Aorta (tissue), 5 donors: ENCODE measurements at places on chromosomes 7 and 10. TPM values are rescaled to one million over a fixed set of nuclear protein-coding genes. Genes with fewer than 3 reads are reported as not detected.
A peak's percentile ranks its signal among the peaks of the same experiment; 100 is the strongest.

GRCh38 chr10:46522295-46523118 is 34.0 kb downstream of the GPRIN2 start:
- peak; percentile 43 for DNase-seq

Gene ZNF117
- total RNA-seq = 28.0 TPM

DNA sequence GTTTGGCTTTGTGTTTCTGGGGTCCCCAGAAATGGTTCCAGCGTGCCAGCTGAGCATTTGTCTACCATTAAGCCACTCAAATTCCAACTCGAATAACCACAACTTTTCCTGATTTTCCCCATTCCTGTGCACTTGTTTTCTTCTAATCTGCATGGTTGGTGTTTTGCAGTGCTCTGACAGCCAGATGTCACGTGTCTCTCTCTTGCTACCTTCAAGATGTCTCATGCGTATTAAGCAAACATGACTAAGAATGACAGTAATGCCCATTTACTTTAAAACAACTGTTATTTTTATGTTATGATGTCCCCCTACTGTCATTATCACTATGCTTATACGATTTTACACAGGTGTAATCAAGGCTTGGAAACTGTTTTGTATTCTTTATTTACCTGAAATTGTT is 35.2 kb upstream of the MXI1 start:
- no peak for DNase-seq

Gene OR2A42
- total RNA-seq = not detected

GRCh38 chr7:88169717-88170320 is 50.0 kb downstream of the SRI start:
- DNase-seq = no peak

DNA sequence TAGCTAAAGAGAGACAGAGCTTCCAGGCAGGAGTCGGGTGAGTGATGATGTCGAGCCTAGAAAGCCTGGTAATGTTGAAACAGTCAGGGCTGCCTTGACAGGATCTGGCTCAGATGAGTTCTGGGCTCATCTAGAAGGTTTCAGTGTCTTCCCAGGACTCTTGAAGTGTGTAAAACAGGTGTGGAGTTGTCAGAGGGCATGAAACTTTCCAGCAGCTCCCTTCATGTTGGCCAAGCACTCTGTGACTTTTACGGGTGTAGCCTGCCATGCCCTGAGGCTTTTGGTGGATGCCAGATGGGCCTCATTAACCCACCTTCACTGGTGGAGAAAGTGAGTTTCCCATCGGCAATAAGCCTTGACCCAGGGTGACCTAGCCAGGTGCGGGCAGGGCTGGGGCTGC is 66.4 kb upstream of the PDCD4 start:
- DNase-seq = no peak

DNA sequence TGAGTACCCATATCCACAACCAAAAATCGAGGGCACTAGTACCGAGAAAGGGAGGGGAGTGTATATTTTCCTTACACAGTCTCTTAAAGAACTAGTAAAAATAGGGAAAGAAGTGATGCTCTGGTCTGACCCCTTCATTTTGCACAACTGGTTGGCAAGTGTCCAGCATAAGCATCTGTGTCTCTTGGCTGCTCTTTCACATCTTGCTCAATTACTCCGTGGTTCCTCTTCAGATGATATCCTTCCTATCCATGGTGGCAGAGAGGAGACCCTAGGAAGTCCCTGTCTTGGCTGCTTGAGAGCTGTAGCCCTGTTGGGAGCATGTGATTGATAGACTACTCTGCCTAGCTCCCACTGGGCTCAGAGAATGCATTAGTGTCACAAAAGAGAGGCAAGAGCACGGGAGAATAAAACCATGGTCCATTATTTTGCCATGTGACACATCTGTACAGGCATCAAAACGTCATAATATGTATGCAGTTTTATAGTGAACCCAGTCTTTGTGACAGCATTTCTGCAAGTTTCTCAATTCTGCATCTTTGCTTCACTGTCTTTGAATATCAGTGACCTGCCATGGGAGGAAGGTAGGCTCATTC is 111.8 kb upstream of the ANKRD1 start:
- no peak for DNase-seq

Gene CALML3
- not detected for total RNA-seq

- DNase-seq = no peak
These were observed 61.3 kb upstream of the TNRC18 start for GRCh38 chr7:5484921-5485320.

DNA sequence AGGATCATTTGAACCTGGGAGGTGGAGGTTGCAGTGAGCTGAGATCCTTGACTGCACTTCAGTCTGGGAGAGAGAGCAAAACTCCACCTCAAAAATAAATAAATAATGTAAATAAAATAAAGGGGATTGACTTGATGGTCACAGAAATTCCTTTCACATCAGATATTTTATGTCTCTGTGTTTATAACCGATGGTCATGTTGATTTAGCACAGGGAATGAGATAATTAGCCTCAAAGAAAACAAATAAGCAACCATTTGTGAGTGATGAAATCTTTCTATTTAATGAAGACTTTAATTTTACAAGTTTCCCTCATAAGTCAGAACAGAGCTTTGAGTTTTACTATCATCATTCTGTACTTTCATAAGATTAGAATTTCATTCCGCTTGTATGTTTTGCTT is 64.8 kb upstream of the NUPR2 start:
- no peak for DNase-seq

Gene NEURL1
- total RNA-seq = 0.18 TPM

DNA sequence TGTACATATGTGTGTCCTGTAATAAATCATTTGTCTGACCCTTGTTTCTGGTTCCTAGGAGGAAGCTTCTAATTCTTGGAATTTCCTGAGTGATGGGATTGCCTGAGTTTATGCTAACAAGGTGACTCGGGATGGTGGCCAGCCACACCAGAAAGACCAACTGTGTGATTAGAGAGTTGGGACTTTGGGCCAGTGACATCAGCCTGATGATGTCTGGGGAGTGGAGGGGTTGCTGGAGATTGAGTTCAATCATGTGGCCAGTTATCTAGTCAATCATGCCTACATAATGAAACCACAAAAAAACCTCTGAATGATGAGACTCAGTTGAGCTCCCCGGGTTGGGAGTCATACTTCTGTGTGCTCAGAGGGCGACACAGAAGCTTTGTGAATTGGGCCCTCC is 23.5 kb upstream of the CARD11 start:
- DNase-seq = no peak

DNA sequence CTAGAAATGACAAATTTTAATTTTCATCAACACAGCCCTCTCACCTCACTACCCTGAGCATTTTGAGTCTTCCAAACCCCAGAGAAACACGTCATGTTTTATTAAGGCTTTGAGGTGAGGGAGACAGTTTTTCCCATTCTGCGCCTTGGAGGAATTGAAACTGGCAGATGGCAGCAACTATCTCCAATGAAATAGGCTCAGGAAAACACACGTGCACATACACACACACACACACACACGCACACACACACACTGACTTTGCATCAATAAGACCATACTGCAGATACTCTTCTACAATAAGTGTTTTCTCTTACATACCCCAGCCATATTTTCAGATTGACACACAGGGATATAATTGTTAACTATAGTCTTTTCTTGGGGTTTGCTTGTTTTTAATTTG is 3.2 kb upstream of the SFTPA2 start:
- no peak for DNase-seq

DNA sequence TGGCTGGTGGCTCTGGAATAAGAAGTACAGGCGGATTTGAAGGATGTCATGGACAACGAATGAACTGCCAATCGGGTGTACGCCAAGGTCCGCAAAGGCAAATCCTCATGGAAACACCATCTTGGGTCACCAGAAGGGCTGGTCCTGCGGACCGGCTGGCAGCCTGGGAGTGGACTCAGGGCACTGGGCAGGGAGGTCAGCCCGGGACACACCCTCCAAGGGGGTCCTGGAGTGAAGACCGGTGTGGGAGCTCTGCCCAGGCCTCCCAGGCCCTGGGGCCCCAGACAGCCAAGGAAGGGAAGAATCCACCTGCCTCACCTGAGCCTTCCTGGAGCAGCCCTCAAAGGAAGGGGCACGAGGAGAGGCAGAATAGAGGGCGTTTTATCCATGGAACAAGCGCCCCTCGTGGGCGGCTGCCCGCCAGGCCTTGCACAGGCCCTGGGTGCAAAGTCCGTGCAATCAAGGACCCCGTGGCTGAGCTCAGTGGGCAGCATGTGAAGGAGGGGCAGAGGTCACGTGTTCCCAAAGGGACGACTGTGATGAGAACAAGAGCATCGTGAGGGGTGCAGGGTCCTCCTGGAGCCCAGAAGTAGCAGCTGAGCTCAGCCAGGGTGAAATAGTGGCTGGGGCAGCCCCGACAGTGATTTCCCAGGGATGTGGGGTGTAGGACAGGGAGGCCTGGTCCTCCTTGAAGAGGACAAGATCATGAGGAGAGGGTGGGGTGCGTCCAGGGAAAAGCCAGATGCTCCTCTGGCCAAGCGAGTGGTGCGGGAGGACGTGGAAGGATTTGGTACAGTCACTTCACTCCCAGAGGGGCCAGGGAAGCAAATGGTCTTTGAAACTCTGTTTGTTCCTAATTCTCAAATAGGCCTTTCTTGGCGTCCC is 105.2 kb downstream of the TCERG1L start:
- DNase-seq = no peak

Gene ADCY1
- total RNA-seq = 5.8 TPM
